Epithelial cell of alveolus of lung (primary cell): ENCODE measurements at places on chromosomes 6 and 20. TPM values are rescaled to one million over a fixed set of nuclear protein-coding genes. Genes with fewer than 3 reads are reported as not detected.

The TUBB2B gene
- total RNA-seq: 2.3 and 19.0 TPM in 2 replicates

The DDX39B gene
- 517 and 600 TPM in 2 replicates for total RNA-seq

The AHI1 gene
- 5.8 and 12.0 TPM in 2 replicates for total RNA-seq

The AURKA gene
- 23.8 and 38.1 TPM in 2 replicates for total RNA-seq

The TMEM14A gene
- total RNA-seq: 25.7 and 41.5 TPM in 2 replicates
